ENCODE measurements at places on chromosomes 11 and 22.

GRCh38 chr11:43359422-43359818 is 700 bp downstream of the TTC17 start:
- no peak for DNase-seq

DNA sequence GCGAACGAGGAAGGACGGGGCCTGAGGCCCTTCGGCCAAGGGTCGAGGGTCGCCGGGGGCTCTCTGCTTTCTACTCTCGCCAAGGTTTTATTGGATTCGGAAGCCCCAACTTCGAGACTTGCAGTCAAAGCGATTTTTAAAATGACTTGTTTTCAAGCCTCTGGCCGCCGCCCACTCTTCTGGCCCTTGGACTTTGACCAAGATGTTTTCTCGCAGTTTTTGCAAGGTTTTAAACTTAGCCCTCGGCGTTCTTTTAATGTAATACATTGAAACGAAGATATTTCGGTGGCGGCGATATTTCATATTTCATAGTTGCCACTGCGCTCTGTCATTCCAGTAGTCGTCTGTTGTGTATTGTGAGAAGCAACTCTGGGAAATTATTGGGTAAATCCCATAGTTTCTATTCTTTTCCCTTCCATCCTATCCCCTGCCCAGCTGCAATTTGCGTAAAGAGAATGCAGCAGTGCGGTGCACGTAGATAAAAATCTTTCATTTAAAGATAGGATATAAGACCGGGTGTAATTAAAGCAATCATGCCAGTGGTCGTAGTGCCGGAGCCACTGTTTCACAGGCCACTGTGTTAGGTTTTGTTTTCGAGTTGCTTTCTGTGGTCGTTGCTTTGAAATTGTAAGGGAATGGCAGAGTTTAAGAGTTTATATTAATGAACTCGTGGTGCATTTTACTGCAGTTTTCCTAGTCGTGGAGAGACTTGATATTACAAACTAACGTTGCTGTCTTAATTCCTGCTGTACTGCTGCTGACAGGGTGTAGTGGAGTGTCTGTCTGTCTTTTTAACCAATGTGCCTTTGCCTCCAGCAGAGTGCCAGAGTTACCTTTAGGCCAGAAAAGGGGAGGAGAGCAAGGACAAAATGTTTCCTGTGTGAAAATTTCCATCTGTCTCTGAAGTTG is 702 bp downstream of the BIRC2 start:
- no peak for DNase-seq

- no peak for DNase-seq
Observed at GRCh38 chr11:64571050-64571409, 20.0 kb upstream of the SLC22A12 start.

DNA sequence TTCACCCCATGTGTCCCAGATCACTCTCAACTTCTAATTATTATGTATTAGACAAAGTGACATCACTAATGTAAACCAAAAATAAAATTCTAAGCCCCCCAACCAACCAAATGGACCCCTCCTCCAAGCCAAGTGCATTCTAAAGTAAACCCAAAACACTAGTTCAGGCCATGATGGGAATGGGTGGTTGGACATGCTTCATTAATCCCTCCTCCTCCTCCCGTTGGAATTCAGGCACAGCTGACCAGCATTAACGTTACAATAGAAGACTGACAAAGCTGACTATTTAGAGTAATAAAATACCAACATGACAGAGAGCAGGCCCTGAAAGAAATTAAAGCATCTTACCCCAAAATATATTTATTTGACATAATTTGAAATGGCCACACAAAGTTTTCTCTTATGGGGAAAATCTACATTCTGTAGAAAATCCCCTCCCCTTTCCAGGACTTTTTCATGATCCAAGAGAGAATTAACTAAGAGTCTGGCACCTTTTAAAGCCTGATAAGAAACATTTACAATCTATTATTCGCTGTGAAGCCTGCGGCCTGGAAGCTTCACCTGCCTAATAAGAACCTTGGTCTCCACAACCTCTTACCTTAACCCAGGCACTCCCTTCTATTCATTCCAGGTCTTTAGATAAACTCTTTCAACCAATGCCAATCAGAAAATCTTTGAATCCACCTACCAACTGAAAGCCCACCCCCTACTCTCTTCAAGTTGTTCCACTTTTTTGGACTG is 948.5 kb upstream of the CCDC90B start:
- DNase-seq = no peak
